ENCODE measurements at places on chromosomes 3 and 15.

GRCh38 chr3:77329116-77329515, 289.2 kb downstream of the ROBO2 start:
- no peak for DNase-seq

DNA sequence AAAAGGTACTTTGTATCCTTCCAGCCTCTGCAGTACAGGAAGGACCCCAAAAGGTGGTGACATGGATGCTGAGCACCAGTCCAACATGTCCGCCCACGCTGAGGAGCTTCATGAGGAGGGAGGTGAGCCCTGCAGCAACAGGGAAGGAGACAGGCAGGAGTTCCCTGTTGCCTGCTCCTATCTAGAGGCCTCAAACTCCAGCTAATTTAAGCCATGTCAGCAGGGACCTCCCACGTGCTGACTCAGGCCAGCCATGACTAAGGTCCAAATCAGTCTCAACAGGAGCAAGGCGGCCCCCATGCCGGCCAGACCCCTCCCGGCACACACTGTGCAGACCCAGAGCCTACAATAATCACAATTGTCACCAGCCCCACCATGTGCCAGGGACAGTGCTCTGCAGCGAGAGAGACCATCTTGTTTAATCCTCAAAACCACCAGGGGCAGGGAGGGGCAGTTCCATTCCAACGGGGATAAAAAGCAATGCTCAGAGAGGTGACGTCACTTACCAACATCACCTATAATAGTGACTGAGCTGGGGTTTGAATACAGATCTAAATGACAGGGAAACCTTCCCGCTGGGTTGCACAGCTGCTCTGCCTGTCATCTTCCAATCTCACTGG, 54.5 kb upstream of the GATA2 start:
- DNase-seq: no peak

GRCh38 chr3:109642025-109642424, 304.7 kb upstream of the DPPA4 start:
- DNase-seq: no peak

DNA sequence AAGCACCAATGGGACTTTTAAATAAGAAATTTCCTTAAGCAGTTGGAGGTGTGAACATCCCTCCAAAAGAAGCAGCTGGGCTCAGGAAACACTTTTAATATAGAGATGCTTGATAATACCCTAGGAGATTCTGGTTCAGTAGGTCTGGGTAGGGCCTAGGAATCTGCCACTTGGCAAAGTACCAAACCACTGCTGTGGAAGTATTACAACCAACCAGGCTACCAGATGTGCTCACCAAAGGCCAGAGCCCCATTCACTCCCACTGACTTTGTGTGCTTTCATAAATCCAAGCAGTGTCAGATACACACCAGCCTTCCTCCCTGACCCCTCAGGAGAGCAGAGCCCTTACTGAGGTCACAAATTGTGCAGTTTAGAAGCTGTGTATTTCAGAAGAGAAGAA, 162.6 kb downstream of the CCNL1 start:
- DNase-seq: no peak

DNA sequence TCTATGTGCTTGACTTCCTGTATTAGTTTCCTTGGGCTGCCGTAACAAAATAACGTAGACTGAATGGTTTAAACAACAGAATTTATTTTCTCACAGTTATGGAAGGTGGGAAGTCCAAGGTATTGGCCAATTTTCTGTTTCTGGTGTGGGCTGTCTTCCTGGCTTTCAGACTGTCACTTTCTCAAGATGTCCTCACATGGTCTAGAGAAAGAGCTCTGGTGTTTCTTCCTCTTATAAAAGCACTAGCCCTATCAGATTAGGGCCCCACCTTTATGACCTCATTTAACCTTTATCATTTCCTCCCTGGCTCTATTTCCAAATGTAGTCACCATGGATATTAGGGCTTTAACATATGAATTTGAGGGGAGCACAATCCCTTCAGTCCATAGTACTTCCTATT, 54.6 kb downstream of the SPRED1 start:
- DNase-seq: no peak

- no peak for DNase-seq
Measured at GRCh38 chr3:10557781-10558373, 52.5 kb upstream of the ATP2B2 start.

GRCh38 chr15:68582236-68582635, 3.4 kb downstream of the CORO2B start:
- no peak for DNase-seq

- no peak for DNase-seq
Measured at GRCh38 chr15:95327661-95328060, 1002.8 kb upstream of the NR2F2 start.

- DNase-seq: no peak
Measured at GRCh38 chr3:69774029-69774428, 34.8 kb downstream of the MITF start.

- DNase-seq: no peak
Measured at GRCh38 chr15:80060356-80061006, 1.0 kb downstream of the ZFAND6 start.

- no peak for DNase-seq
Measured at GRCh38 chr3:14288833-14289451, 110.3 kb downstream of the LSM3 start.

GRCh38 chr15:33149919-33150318, 44.6 kb downstream of the FMN1 start:
- no peak for DNase-seq

DNA sequence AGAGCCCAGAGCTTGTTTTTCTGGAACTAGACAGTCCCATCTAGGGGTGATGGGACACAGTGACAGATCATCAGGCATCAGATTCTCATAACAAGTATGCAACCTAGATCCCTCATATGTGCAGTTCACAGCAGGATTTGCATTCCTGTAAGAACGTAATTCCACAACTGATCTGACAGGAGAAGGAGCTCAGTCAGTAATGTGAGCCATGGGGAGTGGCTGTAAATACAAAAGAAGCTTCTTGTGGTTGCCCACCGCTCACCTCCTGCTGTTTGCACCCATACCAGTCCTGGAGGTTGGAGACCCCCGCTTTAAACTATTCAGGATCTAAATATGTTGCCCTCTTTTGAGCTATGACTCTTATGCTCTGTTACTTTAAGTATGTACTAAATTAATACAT, 167.3 kb downstream of the ALCAM start:
- no peak for DNase-seq

DNA sequence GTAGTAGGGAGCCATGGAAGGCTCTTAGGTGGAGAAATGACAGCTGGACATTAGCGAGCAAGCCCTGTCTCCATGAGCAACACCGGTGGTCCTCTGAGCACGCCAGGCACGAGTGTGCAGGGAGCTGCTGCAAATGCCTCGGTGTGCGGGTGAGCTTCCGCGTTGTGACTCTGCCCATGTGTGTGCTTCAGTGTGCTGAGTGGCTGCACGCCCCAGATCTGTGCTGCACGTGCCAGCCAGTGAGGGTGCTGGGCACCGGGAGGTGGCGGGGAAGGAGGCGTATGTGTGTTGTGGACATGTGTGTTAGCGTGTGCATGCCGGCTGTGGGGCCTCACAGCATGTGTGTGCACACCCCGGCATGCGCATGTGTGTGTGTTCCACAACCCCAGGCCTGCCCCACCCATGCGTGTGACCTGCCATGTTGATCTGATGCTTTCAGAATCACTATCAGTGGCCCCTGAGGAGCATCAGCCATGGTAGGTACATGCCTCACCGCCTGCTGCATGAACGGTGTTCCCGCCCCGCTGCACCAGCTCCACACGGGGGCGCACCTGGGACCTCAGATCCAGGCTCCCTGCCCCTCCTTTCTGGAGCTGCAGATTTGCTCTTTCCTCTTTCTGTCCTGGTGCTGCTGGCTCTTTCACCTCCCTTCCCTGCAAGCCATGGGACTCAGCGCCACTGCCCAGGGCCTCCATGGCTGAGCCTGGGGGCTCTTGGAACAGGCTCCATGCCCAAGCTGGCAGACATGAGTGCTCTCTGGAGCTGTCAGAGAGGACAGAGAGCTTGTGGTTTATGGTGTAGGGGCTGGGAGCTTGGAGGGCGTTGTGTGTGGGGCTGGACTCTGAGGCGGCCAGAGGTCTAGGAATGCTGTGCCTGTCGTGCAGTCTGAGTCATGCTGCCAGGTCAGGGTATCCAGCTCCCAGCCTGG, 169.4 kb downstream of the TBC1D2B start:
- no peak for DNase-seq

- DNase-seq: no peak
Measured at GRCh38 chr15:76954744-76955143, 23.2 kb downstream of the RCN2 start.

DNA sequence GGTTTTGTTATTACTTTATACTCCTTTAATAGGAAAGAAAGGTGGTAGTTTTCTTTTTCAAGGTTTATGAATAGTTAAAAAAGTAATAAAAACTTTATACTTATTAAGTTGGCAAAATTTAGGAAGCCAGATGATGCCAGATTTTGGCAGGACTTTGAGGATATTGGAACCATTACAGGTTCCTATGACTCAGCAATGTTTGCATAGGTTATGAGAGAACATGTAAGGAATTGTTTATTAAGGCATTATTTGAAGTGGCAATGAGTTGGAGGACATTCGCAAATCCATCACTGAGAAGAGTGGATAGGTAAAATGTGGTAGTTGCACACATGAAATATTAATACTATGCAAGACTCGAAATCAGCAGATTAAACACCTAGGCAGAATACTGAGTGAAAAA, 29.9 kb downstream of the CDAN1 start:
- DNase-seq: no peak

DNA sequence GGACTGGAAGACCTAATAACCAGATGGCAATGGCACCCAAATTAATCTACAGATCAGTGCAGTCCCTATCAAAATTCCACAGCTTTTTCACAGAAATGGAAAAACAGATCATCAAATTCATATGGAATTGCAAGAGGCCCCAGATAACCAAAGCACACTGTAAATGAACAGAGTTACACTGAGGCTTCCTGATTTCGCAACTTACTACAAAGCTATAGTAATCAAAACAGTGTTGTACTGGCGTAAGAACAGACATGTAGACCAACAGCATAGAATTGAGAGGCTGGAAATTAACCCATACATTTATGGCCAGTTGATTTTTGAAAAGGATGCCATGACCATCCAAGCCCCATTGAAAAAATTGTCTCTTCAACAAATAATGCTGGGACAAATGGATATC, 16.2 kb downstream of the XPC start:
- no peak for DNase-seq

DNA sequence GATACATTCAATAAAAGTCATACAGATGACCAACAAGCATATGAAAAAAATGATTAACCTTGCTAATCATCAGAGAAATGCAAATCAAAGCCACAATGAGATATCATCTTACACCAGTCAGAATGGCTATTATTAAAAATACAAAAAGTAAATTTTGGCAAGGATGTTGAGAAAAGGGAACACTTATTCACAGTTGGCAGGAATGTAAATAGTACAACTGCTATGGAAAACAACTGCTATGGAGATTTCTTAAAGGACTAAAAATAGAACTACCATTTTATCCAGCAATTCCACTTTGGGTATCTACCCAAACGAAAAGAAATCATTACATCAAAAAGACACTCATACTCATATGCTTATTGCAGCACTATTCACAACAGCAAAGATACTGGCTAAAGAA, 1121.8 kb downstream of the TBL1XR1 start:
- no peak for DNase-seq

DNA sequence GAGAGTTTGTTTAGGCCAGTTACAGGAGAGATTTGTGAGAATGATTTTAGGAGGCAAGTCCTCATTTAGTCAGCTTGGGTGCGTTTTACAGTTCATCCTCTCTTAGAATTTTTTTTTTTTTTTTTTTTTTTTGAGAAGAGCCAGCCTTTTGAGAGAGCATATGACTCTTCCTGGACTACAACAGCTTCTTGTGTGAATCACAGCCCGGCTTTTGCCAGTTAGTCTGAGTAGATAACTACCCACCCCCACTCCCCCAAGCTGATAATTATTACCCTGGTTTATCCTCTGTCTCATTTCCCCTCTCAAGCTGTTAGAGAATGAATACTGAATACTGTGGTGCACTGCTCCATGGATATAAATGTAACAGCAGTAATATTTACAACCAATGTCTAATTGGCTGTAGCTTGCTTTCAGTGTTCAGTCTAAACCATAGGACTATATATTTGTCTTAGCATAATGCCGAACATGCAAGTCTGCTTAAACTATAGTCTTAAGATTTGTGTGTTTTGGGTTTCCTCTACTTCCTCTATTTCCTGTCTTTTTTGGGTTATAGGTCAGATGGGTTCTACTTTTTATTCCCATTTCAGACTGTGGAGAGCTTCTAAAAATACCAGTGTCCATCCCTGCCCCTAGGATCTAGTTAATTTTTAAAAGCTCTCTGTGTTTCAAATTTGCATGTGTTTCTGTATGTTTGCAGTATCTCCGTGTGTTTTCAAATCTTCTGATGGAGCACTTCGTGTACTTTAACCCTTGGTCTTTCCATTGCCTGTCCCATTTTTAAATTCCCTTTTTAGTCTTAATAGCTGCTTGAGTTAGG, 8.0 kb downstream of the CHD2 start:
- DNase-seq: no peak

GRCh38 chr15:38961456-38961855, 396.8 kb upstream of the RASGRP1 start:
- DNase-seq: no peak

DNA sequence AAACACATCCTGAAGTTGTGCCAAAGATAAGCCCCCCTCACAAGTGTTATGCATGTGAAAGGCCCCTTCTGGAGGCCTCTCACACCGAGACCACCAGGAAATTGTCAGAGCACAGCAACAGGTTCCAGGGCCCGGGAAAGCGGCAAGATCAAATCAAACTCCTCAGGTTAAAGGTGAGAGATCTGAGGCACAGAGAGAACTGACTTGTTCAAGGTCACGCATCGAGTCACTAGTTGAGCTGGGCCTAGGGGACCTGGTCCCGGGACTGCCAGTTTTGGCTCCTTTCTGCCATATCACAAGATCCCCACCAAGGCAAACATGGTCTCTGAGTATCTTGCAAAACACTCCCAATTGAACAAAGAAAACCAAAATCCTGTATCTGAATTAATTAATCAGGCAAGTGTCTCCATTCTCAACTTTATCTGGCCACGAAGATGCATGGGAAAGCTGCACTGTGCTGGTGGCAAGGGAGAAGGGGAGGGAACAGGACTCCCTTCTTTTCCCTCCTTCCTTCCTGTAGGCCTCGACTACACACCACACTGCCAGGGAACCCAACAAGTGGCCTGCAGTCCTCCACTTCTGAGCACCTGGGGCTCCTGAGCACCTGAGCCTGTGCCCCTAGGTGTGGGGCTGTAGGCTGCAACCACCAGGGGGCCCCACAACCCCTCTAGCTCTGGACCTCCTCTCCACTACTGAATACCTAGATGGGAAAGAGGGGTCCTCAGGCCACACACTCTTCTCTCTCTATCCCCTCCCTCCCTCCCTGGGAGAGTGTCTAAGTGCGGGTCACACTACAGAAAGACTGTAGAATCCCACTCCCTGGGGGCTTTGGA, 37.3 kb downstream of the ANP32A start:
- DNase-seq: peak; percentile 20

DNA sequence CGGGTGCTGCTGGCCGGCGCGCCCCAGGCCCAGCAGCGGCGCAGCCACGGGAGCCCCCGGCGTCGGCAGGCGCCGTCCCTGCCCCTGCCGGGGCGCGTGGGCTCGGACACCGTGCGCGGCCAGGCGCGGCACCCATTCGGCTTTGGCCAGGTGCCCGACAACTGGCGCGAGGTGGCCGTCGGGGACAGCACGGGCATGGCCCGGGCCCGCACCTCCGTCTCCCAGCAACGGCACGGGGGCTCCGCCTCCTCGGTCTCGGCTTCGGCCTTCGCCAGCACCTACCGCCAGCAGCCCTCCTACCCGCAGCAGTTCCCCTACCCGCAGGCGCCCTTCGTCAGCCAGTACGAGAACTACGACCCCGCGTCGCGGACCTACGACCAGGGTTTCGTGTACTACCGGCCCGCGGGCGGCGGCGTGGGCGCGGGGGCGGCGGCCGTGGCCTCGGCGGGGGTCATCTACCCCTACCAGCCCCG, 777 bp downstream of the LOXL1 start:
- peak; percentile 11 for DNase-seq

GRCh38 chr15:63040954-63041353, 1.6 kb upstream of the TPM1 start:
- DNase-seq: no peak

All from stimulated activated CD8-positive, alpha-beta memory T cell treated with anti-CD3 and anti-CD28 coated beads, Interleukin-2, amount 100 ng/mL, for 1 hour (primary cell).